ENCODE measurements at places on chromosomes 13 and 19.
A peak's percentile ranks its signal among the peaks of the same experiment; 100 is the strongest.

DNA sequence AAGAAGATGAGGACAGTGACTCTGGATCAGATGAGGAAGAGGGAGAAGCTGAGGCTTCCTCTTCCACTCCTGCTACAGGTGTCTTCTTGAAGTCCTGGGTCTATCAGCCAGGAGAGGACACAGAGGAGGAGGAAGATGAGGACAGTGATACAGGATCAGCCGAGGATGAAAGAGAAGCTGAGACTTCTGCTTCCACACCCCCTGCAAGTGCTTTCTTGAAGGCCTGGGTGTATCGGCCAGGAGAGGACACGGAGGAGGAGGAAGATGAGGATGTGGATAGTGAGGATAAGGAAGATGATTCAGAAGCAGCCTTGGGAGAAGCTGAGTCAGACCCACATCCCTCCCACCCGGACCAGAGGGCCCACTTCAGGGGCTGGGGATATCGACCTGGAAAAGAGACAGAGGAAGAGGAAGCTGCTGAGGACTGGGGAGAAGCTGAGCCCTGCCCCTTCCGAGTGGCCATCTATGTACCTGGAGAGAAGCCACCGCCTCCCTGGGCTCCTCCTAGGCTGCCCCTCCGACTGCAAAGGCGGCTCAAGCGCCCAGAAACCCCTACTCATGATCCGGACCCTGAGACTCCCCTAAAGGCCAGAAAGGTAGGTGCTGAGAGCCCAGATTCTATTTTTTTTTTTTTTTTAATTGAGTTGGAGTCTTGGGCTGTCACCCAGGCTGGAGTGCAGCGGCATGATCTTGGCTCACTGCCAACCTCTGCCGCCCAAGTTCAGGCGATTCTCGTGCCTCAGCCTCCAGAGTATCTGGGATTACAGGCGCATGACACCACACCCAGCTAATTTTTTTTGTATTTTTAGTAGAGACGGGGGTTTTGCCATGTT lies 2.3 kb downstream of the PPP1R15A start:
- DNase-seq = peak; percentile 38

DNA sequence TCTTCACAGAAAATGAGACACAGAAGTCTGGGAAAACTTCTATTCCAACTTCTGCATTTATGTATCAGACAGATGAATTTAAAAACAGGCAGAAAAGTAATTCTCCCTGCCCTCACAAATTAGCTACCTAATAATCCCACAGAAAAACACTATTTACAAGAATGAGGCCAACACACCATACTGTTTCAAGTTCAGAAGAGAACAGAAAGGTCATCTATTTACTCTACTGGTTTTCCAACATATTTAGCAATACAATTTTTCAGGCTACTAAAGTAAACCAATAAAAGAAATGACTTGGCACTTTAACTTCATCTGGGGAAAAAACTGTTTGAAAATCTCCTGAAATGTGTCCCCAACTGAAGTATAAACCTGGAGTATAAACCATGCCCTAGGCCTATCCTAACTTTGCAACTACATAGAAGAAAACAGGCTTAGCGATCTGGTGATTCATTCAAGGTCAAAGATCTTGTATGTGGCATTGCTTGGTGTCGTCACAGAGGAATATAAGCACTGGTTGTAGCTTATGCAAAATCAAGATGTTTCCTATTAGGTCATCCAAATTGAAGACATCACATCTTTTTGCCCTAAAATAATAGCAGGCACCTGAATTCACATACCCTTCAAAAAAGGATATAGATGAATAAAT lies 20.1 kb upstream of the EBPL start:
- DNase-seq = no peak

DNA sequence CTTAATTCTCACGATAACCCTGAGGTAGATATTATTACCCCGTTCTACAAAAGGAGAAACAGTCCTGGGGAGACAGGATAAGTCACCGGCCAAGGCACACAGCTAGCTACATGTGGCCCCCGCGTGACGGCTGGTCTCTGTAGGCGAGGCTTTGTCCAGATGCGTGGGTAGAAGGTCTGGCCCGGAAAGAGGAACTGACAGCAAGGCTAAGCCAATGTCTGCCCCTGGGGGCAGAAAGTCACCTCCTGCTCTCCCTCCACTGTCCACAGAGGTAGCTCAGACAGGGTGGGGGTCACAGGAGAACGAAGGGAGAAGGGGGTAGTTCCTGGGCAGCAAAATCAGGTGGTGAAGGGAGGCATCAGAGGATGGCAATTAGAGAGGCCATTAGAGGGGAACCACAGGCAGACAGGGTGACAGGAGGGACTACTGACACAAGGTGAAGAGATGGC lies 1.8 kb downstream of the APOC4 start:
- DNase-seq = no peak

- DNase-seq = no peak
Measured at GRCh38 chr19:1387684-1388636, 4.3 kb downstream of the NDUFS7 start.

DNA sequence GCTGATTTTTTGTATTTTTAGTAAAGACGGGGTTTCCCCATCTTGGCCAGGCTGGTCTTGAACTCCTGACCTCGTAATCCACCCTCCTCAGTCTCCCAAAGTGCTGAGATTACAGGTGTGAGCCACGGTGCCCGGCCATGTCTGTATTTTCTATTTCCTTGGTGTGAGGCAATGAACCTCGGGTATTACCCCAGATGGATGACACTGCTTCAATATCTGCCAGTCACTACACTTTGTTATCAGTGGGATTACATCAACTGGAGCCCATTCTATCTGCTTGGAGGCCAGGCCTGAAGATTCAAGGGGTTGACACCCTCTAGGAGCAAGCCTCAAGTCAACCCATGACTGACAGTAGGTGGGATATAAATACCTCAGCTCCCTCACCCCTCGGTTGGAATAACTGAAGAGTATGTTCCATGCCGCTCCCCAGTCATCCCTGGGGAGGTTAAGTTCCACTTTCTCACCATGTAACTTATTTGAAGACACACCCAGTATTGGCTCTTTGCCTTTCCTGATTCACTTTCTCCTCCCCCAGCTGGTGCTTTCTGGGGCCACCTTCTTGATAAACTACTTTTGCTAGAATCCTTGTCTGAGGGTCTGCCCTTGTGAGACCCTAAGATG lies 992 bp upstream of the ADGRE1 start:
- no peak for DNase-seq

GRCh38 chr13:102902789-102903347 lies 57.0 kb downstream of the ERCC5 start:
- no peak for DNase-seq

- no peak for DNase-seq
Measured at GRCh38 chr19:4477034-4477801, 5.1 kb downstream of the HDGFL2 start.

DNA sequence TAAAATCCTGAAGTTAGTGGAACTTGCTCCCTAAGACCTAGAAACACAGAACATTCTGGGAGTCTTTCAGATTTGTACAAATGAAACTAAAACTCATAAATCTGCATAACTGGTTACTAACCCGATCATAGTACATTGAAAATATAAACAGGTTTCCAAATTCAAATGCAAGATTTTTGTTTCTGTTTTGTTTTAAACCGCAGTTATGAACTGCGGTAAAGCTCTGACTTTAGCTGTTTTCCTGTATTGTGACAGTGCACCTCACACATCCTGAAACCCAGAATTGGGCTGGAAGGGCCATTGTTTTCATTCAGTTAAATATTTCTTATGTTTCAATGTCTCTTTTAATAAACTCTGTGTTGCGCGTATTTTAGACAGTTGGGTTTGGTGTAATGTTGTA lies 204.7 kb downstream of the SHISA2 start:
- DNase-seq = peak; percentile 5

DNA sequence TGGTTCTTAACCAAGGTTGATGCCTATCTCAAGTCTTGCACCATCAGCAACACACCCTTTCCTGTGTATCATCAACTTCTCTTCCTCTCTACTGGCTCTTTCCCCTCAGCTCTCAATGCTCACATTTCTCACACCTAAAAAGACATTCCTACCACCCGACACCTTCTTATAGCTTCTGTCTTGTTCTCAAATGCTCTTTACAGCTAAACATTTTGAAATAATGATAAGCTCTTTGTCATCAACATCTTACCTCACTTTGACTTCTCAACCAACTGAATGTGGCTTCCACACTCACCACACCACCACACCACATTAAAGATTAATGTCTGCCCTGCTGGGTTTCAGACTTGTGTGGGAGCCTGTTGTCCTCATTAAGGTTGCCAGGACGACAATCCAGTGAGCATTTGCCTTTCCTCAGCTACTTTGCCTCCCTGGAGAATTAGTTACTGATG lies 67.8 kb downstream of the RXFP2 start:
- peak; percentile 21 for DNase-seq
